Hepatocyte (in vitro differentiated cells): ENCODE measurements at places on chromosomes 7 and 10. TPM values are rescaled to one million over a fixed set of nuclear protein-coding genes. Genes with fewer than 3 reads are reported as not detected.

DNA sequence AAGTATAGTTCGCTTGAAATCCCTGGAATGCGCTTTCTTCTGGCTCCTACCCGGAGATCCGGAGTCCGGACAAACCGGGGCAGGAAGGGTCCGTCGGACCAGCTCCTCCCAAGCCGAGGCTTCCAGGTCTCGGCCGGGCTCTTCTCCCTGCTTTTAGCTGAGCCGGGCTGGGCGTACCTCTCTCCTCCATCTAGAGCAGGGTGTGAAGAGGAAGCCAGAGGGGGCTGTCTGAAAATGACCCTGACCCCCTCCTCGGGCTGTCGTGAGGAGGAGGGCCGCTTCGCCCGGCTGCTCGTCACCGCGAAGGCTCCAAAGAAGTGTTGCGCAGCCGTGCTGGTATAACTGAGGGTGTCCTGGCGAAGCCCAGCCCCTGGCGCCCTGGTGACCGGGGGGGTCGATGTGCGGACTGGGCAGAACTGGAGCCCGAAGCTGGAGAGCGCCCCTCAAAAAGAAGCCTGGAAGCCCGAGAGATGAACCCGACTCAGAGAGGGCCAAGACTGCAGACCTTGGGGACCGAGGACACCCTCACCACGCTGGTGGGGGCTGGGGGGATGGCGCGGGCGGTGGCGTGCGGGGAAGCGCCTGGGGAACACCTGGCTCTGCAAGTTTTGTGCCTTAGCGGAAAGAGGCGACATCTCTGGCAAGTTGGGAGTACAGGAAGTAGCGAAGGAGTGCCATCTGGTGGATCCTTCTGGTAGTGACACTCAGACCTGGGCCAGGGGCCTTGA, 5.7 kb downstream of the KAZALD1 start:
- peak; percentile 91 for DNase-seq

The CLDN15 gene
- total RNA-seq: 11.4 and 14.3 TPM in 2 replicates

The NUDCD3 gene
- 35.1 and 60.8 TPM in 2 replicates for total RNA-seq

DNA sequence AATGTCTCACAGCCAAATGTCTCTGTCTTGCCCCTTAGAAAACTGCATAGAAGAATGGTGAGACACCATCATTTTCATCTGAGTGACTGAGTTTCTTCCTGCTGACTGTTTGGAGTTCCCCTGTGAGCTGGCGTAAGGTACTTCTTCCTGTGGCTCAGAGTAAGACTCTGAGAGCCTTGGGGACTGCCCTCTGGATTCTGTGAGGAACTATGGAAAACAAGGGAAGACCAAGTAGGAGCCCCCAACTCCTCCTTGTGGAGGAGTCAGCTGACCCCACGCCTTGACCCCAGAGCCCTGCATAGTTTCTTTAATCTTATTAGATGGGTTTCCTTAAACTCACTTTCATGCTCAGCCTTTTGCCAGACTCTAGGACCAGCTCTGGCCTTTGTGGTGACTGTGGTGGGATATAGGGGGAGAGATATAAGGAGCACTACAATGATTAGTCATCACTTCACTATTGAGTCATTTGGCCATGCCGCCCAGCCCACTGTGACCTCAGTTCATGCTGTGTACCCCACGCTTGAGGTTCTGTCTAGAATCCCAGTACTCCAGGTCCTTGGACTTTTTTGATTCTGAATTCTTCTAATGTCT, 51.8 kb upstream of the FAM133B start:
- DNase-seq: no peak

DNA sequence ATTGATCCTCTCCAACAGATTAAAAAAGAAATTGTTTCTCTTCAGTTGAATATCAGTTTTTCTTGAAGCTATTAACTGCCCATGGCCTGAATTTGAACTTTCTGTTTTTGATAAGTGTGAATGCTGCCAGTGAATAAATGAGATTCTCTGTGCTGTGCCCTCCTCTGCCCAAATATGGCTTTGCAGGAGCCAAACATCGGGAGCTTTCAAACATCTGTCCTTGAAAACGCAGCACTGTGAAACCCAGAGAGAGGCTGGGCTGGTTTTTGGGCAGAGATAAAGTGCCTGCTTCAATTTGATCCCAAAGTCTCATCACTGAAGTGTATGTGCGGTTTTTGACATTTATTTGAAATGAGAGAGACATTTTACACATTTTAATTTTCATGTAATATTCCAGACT, 268.3 kb upstream of the SHH start:
- no peak for DNase-seq

GRCh38 chr7:2688409-2689342, 674 bp downstream of the AMZ1 start:
- DNase-seq: no peak

The AKR1C8 gene
- total RNA-seq: not detected in 2 replicates

The SAMD9L gene
- total RNA-seq: 1.5 and 4.5 TPM in 2 replicates

DNA sequence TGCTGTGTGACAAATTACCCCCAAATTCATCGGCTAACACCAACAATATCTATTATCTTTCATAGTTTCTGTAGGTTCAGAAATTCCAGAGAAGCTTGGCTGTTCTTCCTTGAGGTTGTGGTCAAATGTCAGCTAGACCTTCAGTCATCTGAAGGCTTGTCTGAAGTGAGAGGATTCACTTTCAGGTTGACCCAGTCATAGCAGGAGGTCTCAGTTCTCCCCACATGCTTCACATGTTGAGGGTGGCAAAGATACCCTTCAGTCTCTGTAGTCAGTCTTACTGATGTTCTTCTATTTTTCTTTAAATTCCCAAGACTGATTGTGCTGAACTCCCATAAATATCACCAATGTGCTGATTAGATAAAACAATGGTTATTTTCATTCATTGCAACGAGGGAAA, 1692.0 kb downstream of the REEP3 start:
- no peak for DNase-seq

The GPR15LG gene
- total RNA-seq: 0.52 and 2.6 TPM in 2 replicates

DNA sequence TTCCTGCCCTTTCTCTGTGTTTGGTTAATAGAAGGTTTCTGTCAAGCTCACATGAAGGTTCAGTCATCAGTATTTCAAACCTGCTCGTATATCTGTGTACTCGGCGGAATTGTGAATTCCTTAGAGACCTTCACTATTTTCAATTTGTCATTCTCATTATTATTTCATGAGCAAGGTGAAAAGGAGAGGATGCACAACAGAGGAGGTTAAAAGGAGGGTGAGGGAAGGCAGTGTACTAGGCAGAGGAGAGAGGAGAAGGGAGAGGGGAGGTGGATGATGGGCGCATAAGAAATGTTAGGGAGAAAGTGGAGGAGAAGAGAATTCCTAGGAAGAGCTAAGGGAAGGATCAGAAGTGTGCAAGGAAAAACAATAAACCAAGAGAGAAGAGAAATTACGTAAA, 185.0 kb upstream of the COBL start:
- no peak for DNase-seq

GRCh38 chr7:63071920-63072319, 926.7 kb upstream of the ZNF722 start:
- DNase-seq: no peak
